ENCODE measurements at places on chromosomes 16 and 17.

GRCh38 chr17:69064476-69064875 is 3.7 kb upstream of the ABCA9 start:
- DNase-seq = no peak

DNA sequence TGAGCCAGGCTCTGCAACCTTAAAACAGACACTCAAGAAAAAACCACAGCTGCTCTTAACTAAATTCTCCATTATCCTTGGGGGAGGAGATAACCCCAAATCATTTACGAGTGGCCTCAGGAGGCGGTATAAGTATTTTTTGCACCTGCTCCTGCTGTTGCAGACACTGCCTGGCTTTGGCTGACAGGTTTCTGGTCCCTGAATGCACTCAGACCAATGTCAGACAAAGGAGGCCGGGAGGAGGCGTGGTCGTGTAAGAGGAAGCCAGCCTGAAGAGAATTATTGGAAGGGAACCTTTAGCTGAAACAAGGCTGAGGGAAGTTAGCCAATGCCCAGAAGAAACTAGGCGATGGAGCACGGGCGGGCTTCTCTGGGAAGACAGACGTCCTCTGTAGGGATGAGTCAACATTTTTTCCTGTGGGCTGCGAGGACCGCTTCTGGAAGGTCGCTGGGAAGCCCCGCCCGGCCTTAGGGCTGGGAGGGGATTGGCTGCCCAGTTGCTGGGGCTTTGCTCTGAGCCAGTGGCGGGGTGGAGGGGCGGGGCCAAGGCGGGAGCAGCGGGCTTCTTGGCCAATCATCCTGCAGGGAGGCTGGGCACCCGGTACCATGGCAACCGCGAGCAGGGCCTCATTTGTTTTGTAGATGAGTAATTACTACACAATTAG is 82.3 kb downstream of the CCDC182 start:
- DNase-seq = peak; percentile 90

DNA sequence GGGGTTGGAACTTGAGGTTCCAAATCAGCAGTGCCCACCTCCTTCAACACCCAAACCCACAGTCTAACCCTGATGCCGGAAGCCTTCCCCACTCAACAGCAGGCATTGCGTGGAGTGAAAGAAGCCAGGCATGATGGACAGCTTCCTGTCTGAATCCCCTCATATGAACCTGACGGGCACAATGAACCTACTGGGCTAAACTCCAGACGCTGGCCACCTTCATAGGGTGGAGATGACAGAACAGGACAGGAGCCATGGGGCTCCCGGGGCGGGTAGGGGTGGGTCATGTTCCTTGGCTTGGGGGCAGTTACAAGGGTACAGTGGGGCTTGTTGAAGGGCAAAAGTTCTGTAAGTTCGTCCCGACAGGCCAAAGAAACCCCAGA is 460 bp upstream of the HSBP1 start:
- DNase-seq = no peak

- no peak for DNase-seq
Observed at GRCh38 chr17:55570391-55570790, 59.1 kb upstream of the SMIM36 start.

- DNase-seq = no peak
Observed at GRCh38 chr16:19415461-19415860, 2.2 kb upstream of the TMC5 start.

GRCh38 chr16:54346041-54346440 is 59.5 kb upstream of the IRX3 start:
- DNase-seq = no peak
